SW480 (cell line): ENCODE measurements at places on chromosomes 4 and X.

DNA sequence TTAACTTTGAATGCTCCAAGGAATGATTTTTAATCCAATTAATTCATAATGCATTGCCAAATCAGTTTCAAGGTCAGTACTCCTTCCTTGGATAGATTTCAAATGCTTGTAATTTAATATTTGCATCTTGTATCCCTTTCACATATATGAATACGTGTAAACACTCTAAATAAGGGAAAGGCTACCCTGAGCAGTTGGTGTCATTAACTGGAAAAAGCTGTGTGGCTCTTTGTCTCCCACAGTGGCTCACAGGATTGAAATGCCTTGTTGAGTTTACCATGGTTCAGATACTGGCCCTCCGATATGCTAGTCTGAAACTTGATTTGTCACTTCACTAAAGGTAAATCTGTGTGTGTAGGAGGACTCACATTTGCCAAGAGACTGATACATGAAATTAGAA is 16.7 kb upstream of the ACOT9 start:
- DNase-seq, result no peak

DNA sequence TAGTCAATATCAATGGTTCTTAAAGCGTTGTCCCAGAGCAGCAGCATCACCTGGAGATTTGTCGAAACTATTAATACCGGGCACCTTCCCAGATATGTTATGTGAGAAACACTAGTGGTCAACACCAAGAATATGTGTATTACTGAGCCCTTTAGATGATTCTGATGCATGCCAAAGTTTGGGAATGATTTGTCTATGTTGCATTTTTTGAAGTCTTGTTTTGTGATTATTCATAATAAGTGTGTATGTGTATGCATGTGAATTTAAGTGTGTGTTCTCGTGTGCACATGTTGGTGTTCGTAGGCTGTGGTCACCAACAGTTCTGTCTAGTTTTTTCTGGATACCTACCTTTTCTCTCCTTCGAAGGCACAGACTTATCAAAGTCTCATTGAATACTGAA is 749.4 kb downstream of the GRID2 start:
- DNase-seq, result no peak

DNA sequence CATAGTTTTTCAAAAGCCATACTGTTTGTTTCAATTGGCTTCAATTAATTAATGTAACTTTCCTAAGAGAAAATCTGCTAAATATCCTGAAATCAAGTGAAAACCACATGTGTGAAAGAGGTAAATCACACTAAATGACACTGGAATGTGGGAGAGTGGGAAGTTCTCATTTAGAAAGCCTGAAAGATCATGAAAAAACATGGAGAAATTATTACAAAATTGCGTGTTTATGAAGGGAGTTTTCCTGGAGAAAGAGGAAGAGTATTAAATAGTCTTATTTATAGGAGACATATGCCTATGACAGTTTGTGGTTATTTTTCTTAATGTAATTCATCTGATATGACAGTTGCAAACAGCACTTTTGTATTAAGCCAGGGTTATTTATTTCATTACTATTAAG is 183.7 kb downstream of the DKK2 start:
- DNase-seq, result no peak

DNA sequence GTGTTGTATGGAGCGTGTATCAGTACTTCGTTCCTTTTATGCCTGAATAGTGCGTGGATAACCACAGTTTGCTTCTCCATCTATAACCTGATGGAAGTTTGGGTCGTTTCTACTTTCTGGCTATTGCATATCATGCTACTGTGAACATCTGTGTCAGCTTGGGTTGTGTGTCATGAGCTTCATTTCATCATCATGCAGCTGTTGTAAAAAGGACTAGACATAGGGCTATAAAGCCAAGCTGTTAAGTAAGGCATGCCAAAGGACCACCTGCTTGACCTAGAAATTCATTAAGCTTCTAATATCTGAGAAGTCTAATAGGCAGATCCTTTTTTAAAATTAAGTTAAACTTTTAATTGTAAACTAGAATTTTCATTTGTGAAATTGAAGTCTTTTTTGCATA is 18.4 kb downstream of the SMS start:
- no peak for DNase-seq

DNA sequence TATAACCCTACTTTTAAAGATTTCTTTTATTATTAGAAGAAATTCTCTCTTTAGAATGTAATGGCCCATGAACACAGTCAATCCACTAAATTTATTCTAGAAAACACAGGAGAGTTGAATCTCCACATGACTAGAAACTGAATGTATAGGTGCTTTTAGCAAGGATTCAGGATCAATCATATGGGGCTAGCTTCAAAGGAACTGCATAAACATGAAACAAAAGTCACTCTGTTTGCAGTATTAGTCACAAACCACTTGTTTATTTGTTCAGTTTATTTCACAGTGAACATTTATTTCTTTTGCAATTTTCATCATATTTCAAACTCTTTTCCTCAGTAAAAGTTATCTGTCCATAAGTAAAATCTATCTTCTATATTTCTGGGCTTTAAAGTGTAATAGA is 1604.6 kb downstream of the PCDH18 start:
- no peak for DNase-seq

DNA sequence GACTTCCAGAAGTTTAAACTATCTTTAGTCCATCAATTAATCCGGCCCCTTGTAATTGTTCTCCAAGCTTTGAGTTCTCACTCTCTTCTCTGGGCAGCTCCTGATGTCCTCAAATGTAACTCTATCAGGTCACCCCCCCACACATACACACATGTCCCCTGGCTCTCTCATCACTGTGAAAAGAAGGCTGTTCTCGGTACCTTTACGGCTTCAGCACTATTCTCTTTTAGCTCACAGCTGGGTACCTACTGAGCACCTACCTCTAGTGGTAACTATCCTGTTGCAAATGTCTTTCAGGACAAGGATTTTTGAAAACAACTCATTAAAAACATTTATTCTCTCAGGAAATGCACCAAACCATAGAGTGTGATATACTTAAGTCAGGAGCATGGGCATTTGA is 115.4 kb downstream of the IQCM start:
- DNase-seq, result no peak

DNA sequence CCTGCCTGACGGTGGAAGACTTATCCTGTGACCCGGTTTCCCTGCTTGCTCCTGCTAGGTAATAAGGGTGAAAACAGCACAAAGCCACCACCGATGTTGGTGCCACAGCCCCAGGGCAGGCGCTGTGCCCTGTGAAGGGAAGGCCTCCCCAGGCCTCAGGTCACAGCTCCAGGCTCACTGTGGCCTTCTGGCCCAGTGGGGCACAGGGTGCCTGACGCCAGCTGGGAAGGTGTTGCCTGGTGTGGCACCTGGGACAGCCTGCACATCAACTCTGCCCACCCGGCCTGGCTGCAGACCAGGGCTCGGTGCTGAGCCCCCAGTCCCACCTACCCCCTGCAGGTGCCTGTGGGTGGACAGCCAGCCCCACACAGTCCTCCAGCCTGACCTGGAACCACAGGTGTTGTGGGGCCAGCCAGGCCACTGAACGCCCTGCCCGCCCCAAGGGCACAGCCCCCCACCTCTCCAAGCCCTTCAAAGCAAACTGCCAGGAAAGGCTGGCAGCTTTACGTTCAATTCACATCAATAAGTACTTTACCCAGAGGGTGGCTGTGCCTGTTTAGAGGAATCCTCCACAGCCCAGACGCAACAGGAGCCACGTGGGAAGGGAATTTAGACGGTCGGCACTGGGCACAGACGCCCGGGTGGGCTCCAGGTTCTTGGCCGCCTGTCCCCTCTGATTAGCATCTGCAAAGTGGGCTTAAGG is 54.3 kb downstream of the ZFYVE28 start:
- DNase-seq, result no peak

- no peak for DNase-seq
Measured at GRCh38 chr4:2136726-2137125, 77.6 kb downstream of the NAT8L start.

GRCh38 chr4:110751986-110752385 is 129.1 kb upstream of the PITX2 start:
- DNase-seq, result no peak

- no peak for DNase-seq
Measured at GRCh38 chr4:75344915-75345314, 169.3 kb downstream of the RCHY1 start.

GRCh38 chr4:73309211-73309610 is 50.6 kb upstream of the ANKRD17 start:
- no peak for DNase-seq

DNA sequence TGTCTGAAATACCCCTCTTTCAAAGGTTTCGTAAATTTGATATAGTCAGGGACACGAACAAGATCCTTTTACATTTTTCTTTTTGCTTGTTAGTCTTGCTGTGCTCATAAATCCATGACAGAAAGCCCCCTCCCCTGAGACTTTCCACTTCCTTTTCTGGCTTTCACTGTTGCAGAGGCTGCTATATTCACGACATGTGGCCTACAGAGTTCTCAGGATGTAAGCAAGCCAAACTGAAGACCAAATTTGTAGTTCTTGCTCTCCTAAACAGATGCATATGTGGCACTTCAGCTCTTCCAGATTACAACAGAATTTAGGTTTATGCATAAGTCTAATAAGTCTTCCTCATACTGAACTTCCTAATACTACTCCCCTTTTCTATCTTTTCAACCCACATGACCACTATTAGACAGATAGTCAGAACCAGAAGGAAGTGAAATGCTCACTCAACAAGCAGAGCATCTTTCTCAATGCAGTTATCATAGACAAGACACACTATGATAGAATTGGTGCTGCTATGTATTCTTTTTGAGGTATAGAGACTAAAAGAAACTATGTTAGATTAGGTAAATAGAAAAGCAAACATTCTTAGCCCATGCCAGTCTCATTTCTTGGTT is 15.0 kb downstream of the BTK start:
- no peak for DNase-seq

- no peak for DNase-seq
Measured at GRCh38 chr4:146975036-146975435, 29.4 kb upstream of the TTC29 start.

DNA sequence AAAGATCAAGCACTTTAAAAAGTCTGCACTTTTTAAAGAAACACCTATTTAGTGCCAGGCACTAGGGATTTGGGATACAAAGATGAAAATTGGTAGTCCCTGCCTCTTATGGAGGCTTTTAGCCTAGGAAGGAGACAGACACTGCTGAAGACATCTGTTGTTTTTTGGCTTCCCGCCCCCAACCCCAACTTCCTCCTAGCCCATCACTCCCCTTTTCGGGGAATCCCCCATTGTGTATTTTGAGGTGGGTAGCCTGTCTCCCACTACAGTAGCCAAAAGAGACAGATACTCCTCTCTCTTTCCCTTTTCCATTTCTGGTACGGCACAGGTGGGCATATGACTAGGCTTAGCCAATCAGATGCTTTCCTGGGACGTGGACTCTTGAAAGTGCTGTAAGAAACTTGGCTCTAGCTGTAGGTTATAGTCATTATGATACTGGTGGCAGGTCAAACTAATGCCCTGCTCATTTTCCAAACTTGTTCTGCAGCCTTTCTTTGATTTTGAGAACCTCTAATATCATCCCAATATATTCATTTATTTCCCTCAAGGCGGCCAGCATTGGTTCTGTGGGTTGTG is 194.6 kb upstream of the RBPJ start:
- DNase-seq, result no peak

GRCh38 chrX:1417921-1418771 is 26.2 kb upstream of the SLC25A6 start:
- no peak for DNase-seq

DNA sequence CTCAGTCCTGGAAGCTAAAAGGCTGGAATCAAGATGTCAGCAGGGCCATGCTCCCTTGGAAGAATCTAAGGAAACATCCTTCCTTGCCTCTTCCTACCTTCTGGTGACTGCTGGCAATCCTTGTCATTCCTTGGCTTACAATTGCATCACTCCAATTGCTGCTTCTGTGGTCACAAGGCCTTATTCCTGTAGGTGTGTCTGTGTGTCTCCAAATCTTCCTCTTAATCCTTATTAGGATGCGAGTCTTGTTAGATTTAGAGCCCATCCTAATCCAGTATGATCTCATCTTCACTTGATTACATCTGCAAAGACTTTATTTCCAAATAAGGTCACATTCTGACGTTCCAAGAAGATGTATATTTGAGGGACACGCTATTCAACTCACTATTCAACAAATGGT is 52.2 kb downstream of the SMIM20 start:
- no peak for DNase-seq

- no peak for DNase-seq
Measured at GRCh38 chrX:75963774-75964173, 178.7 kb upstream of the MAGEE2 start.

GRCh38 chr4:130338851-130339250 is 1242.9 kb downstream of the C4orf33 start:
- DNase-seq, result no peak

GRCh38 chr4:11131491-11131890 is 297.2 kb downstream of the HS3ST1 start:
- DNase-seq, result no peak

- no peak for DNase-seq
Measured at GRCh38 chrX:78548012-78548411, 111.1 kb downstream of the RTL3 start.

GRCh38 chrX:116596010-116596409 is 133.2 kb upstream of the CT83 start:
- no peak for DNase-seq

GRCh38 chrX:13022926-13023325 is 21.5 kb downstream of the FAM9C start:
- DNase-seq, result no peak

DNA sequence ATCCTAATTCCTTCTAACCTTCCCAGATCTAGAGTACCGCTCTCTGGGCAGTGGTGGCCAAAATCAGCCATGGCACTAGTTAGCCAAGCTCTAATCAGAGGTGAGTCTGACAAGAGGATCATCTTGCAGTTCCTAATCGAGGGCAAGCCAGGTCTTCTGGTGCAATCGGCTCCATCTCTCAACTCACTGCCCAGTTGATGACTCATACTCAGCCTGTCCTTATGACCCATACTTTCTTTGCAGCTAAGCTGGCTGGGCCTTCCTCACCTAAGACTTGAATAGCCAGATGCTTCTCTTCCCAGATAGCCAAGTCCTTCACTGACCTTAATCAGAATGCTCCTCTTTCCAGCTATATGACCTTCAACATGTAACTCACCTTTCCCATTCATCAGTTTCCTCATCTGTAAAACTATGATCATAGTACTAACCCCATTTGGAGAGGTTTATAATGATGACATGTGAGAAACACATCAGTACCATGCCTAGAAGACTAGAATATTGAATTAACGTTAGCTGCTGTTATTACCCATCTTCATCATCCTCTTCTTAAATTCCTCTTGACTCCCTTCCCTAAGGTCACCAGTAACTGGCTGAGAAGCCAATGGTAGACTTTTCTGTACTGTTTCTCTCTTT is 57.1 kb downstream of the RELL1 start:
- peak; percentile 25 for DNase-seq

GRCh38 chrX:57070185-57070984 is 51.0 kb downstream of the SPIN2B start:
- no peak for DNase-seq
